ENCODE measurements at places on chromosomes 4 and X.

DNA sequence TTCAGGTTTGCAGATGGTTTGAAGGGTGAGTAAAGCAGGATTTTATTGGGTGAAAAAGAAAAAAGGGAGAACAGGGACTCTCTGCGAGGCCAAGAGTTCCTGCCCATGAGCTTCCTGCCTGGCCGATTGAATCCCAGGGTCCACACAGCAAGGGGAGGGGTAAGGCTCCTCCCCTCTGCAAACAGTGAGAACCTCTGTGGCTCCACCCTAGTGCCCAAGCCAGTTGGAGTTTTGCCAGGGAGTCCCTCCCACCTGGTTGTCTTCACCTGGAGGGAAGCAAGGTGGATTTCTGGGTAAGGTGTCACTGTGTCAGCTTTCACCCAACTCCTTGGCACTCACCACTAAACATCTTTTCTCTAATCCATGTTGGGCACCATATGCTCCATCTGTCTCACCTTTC, 70.9 kb downstream of the PDHA2 start:
- DNase-seq, result no peak

DNA sequence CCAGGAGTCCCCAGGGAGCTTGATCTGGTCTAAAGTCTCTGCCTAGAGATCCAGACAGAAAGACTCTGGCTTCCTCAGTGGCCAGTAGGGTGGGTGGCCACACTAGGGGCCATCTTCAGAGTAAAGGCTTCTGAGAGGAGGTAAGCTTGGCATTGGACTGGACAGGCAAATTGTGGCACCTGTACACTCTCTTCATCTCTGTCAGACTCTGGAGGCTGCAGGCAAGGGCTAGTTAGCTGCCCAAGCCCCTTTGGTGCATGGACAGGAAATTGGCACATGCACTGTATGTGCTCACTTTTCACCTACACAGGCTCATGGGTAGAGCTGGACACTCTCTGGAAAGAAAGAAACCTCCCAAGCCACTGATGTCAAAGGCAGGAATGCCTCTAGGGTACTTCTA, 142.8 kb downstream of the PJA1 start:
- DNase-seq, result no peak

- peak; percentile 89 for DNase-seq
These were observed 223.4 kb downstream of the SHROOM3 start for GRCh38 chr4:76658231-76659102.

- DNase-seq, result peak; percentile 72
These were observed 39.1 kb upstream of the TMEM184C start for GRCh38 chr4:147578051-147578476.

DNA sequence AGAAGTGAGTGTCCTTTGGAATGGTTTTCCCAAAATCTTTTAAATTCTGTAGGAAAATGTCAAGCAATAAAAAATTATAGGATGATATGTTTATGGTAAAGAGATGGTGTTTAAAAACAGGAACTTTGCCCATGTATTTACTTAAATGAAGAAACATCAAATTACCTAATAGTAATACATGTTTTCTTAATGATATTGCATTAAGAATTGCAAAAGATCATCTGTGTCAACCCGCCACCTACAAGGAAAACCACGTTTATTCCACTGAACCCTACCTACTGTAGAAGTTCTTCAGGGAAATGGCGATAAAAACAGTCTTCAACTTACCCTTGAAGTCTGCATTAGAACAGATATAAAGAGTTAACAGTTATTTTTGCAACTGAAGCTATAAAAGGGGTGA, 67.2 kb upstream of the NDP start:
- DNase-seq, result no peak

DNA sequence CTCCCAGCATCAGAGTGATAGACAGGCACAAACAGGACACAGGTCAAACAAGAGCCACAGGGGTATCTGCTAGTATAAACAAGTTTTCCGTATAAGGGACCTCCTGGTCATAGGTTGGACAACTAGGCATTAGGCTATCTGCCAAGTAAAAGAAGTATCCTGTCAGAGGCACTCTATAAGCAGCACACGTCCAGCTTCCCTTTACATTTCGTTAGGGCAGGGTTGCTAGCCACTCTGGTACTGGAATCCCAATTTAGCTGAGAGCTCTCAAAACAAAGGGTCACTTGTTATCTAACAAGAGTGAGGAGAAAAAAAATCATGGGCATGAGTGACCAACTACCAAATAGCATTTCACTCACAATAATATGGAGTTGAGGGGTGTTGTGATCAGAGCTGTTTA, 780.7 kb upstream of the DIAPH2 start:
- DNase-seq, result no peak

GRCh38 chrX:16822723-16823122, 36.5 kb downstream of the TXLNG start:
- DNase-seq, result no peak

- DNase-seq, result no peak
These were observed 788.4 kb downstream of the RPA4 start for GRCh38 chrX:97672138-97672537.

DNA sequence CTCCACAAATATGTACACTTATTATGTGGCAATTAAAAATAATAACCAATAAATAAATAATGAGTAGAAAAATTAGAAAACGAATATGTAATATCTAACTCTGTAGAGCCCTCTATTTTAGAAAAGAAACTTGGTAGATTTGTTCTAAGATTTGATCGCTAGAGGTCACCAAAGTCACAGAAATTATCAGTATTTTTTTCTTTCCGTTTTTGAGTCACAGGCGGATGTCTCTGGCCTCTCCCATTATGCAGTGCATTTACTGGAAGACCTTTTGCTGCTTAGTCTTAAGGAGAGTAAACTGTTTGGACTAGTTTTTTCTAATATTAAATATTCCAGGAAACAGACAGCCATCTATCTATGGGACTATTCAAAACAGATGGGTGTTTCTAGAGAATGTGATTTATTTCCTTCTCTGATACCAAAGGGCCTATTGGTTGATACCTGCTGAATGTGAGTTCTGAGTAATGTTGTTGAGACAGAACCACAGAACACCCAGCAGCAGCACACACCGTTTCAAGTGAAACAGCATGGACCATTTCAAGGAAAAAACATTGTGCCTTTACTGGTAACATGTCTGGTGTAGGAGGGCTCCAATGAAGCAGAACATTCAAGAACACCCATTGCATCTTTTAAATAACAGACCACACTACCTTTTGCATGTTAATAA, 34.0 kb upstream of the GYPA start:
- peak; percentile 60 for DNase-seq

DNA sequence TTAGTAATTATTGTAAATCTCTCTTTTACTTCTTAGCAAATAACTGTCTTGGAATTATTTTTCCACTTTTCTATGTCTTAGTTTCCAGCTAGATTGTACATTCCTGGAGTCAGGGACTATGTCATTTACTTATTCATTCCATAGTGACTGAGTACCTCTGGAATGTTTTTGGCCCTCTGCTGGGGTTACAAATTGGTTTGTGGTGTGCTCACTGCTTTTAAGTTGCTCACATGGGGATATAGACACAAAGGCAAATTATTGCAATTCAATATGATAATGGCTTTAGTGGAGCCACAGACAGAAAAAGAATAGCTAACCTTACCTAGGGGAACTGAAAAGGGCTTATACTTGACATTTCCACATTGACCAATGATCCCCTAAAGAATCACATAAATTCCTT, 63.7 kb upstream of the PDGFRA start:
- DNase-seq, result peak; percentile 71

DNA sequence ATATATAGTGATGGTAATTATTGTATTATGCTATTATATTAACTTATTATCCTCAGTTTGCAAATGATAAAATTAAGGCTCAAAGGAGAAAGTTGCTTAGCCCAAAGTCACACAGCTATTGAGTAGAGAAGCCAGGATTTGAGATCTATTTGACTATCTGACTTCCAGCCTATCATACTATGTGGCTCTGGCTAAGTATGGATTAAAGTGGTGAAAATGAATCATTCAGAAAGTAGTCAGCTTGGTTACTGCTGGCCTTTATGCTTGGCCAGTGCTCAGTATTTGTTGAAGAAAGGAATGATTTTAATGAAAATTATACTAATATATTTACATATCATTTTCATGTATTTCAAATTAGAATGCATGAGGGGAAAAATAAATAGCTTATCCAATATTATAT, 219.8 kb downstream of the SHROOM3 start:
- no peak for DNase-seq

- DNase-seq, result peak; percentile 5
These were observed 954.3 kb downstream of the PCDH7 start for GRCh38 chr4:31674313-31674947.

- DNase-seq, result no peak
These were observed 266.7 kb upstream of the CLNK start for GRCh38 chr4:10951306-10951705.

DNA sequence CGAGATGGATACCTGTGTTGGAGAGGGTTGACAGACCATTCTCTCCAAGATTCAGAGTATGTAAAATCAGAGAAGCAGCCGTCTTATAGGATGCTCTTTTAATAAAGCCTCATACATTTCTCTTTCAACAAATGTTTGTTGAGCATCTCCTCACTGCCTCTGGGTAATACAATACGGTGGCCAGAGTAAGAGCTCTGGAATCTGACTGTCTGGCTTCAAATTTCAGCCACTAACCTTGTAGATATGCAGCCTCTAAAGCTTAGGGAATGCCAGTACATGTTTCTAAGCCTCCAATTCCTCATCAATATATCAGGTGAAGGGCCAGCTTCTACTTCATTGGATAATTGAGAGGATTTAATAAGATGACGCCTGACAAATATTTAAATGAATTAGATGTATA, 61.3 kb downstream of the CLNK start:
- no peak for DNase-seq

GRCh38 chr4:184647266-184648053, 1.8 kb downstream of the CASP3 start:
- peak; percentile 50 for DNase-seq

- DNase-seq, result no peak
These were observed 5.9 kb downstream of the ARHGEF38 start for GRCh38 chr4:105558277-105558676.

DNA sequence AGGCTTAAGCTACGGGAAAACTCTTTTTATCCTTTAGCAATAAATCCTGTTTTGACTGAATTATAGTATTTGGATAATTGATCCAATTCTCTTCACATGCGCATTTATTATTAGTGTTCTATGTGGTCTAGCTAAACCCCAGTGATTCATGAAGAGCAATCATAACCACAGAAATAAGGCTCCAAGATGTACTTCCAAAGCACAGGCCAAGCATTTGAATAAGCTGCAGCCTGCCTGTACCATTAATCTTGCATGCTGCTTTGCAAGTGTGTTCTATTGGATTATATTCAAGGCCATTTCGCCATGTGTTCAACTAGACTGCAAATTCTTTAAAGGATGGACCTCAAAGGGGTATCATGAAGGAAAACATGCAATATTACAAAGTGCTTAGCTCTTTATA, 385.2 kb upstream of the FAT1 start:
- no peak for DNase-seq

DNA sequence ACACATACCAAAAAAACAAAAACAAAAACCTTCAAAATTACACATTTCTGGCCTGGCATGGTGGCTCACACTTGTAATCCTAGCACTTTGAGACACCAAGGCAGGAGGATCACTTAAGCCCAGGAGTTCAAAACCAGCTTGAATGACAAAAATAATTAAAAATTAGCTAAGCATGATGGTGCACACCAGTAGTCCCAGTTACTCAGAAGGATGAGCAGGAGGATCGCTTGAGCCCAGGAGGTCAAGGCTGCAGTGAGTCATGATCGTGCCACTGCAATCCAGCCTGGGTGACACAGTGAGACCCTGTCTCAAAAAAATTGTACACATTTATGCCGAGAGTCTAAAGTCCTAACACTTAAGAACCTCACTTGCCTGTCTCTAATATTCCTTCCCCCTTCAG, 18.3 kb downstream of the SLC39A8 start:
- DNase-seq, result no peak

GRCh38 chr4:41329361-41329760, 72.6 kb downstream of the UCHL1 start:
- DNase-seq, result no peak

GRCh38 chr4:164997324-164997723, 19.9 kb upstream of the TRIM61 start:
- DNase-seq, result no peak

DNA sequence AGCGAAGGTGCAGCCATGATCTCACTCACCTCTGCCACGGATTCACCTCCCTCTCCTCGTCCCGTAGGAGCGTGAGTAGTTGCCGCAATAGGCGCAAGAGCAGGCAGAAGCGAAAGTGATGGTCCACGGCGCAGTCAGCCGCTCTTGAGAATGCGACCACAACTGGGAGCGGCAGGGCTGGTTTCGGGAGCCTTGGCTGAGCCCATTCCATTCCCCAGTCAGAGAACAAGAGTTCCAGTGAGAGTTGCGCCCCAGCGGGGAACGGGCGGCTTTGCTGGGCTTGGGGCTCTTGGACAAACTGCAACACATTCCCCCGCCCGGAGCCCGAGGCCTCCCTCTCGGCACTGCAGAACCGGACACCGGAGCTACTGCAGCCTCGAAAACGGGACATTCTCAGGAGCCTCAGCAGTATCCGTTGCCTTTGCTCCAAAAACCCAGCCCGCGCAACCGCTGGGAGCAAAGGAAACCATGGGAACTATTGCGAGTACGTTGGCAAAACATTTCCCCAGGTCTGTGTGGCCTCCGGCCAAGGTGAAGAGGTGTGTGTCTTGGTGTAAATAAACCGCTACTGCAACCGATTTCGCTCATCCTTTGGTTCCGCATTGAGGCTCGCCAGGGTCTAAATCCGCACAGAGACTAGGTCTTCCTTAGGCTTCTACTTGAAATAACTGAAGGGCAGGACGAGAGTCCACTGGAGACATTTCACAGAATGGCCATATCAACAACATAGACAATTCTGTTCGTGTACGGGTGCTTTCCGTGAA, 5.7 kb upstream of the ZBTB33 start:
- peak; percentile 76 for DNase-seq

- no peak for DNase-seq
These were observed 30.8 kb downstream of the SLITRK2 start for GRCh38 chrX:145848448-145848847.

- peak; percentile 84 for DNase-seq
These were observed 48.3 kb downstream of the MAP7D3 start for GRCh38 chrX:136202889-136203288.

DNA sequence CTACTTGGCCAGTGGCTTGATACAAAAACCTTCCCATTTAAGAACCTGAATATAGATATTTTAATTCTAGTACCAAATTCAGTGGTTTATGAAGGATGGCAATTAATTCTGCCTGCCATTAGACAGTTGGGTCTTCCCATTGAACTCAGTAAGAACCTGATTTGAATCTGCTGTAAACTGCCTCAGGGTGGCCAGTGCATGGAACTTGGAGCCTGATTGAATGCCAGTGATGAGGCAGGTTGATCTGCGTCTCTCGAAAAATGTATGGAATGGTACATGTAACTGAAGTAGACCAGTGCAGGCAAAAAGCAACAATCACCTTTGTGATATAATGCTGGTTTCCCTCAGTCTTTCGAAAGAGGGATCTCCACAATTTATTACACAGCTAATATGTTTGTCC, 421.4 kb downstream of the TMA16 start:
- no peak for DNase-seq

- DNase-seq, result peak; percentile 74
These were observed 8.6 kb upstream of the JADE3 start for GRCh38 chrX:46903458-46904242.

- DNase-seq, result no peak
These were observed 25.6 kb downstream of the RPA4 start for GRCh38 chrX:96909291-96909690.

- no peak for DNase-seq
These were observed 236.9 kb downstream of the DCLK2 start for GRCh38 chr4:150315175-150315574.

- DNase-seq, result no peak
These were observed 31.2 kb downstream of the PRIMPOL start for GRCh38 chr4:184680698-184681097.
